ENCODE measurements at places on chromosomes 4 and X.

GRCh38 chr4:150593996-150594395 lies 12.0 kb downstream of the MAB21L2 start:
- DNase-seq, result peak; percentile 7

GRCh38 chrX:65392284-65392683 lies 142.3 kb downstream of the LAS1L start:
- no peak for DNase-seq

GRCh38 chr4:43485196-43485595 lies 592.7 kb downstream of the GRXCR1 start:
- DNase-seq, result no peak

- no peak for DNase-seq
These were observed 247.9 kb downstream of the ADAM29 start for GRCh38 chr4:175166020-175166419.

- peak; percentile 39 for DNase-seq
These were observed 103.1 kb upstream of the UGT8 start for GRCh38 chr4:114495471-114495928.

GRCh38 chrX:150465326-150465725 lies 102.2 kb downstream of the MAMLD1 start:
- DNase-seq, result no peak

GRCh38 chrX:19949340-19949739 lies 41.5 kb downstream of the BCLAF3 start:
- DNase-seq, result no peak

- DNase-seq, result no peak
These were observed 3.0 kb downstream of the BMP15 start for GRCh38 chrX:50913520-50913919.

DNA sequence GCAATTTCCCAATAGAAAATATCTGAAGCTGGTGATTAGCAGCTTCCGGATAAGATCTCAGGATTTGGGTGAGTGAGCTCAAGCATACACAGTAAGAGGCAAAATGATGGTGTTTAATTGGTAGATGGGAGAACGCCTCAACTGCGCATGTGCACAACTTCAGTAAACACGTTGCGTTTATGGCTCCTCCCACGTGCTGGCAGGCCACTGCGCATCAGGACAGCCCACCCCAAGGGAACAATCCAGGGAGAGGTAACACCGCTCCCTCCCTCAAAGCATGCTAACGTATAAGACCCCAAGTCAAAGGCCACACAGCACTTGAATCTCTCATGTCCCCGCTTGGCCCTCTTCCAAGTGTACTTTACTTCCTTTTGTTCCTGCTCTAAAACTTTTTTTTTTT lies 10.3 kb upstream of the CENPU start:
- DNase-seq, result no peak

- no peak for DNase-seq
These were observed 65.7 kb downstream of the LRBA start for GRCh38 chr4:150949342-150949741.

GRCh38 chr4:25927361-25928195 lies 13.6 kb downstream of the SMIM20 start:
- no peak for DNase-seq

DNA sequence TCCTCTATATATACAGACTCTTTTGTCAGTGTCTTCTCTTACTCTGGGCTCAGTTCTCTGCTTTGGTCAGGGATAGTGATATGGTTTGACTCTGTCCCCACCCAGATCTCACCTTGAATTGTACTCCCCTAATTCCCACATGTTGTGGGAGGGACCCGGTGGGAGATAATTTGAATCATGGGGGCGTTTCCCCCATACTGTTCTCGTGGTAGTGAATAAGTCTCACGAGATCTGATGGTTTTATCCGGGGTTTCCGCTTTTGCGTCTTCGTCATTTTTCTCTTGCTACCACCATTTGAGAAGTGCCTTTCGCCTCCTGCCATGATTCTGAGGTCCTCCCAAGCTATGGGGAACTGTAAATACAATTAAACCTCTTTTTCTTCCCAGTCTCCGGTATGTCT lies 144.4 kb downstream of the GLUD2 start:
- no peak for DNase-seq

DNA sequence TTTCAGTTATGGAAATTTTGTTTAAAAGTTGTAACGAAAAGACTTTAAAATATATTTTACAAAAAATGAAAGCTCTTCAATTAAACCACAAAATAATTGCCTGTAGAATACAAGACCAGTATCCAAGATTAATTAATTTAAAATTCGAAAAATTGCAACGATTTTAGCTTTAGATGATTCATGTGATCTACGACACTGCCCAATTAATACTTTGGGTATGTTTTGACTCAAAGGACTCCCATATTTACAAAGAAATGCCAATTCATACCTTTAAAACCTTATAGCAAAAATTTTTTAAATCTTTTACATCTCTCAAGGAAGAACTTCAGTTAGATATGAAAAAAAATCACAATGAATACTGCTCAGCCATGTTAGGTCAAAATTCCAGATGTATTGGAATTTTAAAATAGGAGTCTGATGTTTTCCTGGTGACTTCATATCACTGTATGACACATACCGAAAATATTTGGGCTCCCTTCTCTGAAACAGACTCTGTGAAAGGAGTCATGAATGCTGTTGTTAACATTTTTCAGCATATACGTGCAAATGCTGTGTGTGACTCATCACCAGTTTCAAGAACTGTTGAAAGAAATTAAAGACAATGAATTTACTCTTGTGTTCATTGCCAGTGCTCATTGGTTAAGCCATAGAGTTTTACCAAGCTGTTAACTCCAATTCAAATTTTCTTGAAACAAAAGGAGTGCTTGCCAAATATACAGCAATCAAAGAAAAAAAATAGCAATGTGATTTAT lies 13.8 kb upstream of the SMS start:
- DNase-seq, result no peak

DNA sequence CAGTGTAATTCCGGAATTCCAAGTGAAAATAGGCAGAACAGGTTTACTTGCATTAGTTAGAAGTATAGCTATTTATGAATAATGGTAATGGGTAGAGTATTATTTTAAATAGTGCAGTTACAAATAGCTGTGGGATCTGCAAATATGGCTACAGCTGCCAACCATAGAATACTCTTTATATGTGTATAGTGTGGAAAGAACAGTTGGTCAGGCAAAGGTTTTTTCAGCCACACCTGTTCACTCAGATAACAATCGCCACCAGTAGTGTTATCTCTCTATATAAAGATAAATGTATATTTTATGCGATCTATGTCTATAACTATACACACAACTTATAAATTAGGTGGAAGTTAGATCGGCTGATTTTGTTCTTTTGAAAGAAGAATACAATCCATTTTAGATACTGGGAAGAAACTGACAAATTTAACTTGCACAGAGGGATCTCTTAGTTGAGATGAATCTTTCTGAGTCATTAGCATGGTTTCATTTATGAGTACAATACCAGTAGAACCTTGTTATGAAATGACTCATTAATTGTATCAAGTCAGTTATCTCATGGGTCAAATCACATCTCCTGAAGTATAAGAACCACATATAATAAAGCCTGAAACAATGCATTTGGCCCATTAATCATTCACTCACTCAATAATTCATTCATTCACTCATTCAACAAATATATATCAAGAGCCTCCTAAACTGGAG lies 100.9 kb upstream of the NR3C2 start:
- no peak for DNase-seq

- DNase-seq, result no peak
These were observed 126.9 kb downstream of the FAM53A start for GRCh38 chr4:1557221-1557597.
